KBM-7 (cell line): ENCODE measurements at places on chromosomes 6 and 20.

GRCh38 chr6:142118925-142119324 lies 13.8 kb upstream of the GJE1 start:
- DNase-seq, result no peak

- DNase-seq, result no peak
Observed at GRCh38 chr6:19925533-19925932, 88.4 kb downstream of the ID4 start.

GRCh38 chr6:168495636-168496035 lies 54.7 kb downstream of the SMOC2 start:
- no peak for DNase-seq

DNA sequence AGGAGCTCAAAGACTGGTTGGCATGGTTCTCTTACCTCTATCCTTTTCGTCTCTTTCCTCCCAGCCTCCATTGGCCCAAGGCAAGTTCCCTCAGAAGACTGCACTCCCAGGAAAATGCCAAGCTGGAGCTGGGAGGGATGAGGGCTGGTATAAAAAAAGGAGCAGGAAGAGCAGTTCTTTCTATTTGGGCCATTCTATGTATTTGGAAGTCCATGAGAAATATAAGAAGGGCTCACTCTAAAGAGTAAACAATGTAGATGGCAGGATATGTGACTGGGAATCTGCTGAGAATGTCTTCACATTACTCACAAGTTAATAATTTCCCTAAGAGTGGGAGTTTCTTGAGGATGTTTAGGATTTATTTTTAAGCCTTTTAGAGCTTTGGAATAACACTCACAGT lies 36.6 kb upstream of the ADTRP start:
- DNase-seq, result no peak

GRCh38 chr6:139398658-139399057 lies 24.2 kb upstream of the CITED2 start:
- no peak for DNase-seq
